A549 treated with Mapracorat at 1 μM for 4 hours (cell line): ENCODE measurements at places on chromosomes 3 and 15. TPM values are rescaled to one million over a fixed set of nuclear protein-coding genes. Genes with fewer than 3 reads are reported as not detected.

The C3orf20 gene
- 0.06 to 0.07 TPM in 2 of 5 replicates, not detected in the others for total RNA-seq

The ANKRD63 gene
- 0.15 to 0.40 TPM (median 0.32 TPM) in 4 of 5 replicates, not detected in the other for total RNA-seq

The ZNF620 gene
- total RNA-seq, result 1.4 to 1.8 TPM (median 1.5 TPM) in 5 replicates

The PCBP4 gene
- total RNA-seq, result 11.3 to 15.3 TPM (median 13.9 TPM) in 5 replicates

The CACNA1D gene
- 0.36 to 1.4 TPM (median 0.57 TPM) in 5 replicates for total RNA-seq

The MANF gene
- total RNA-seq, result 99.6 to 125 TPM (median 110 TPM) in 5 replicates

The ARID3B gene
- 2.8 to 3.3 TPM (median 3.0 TPM) in 5 replicates for total RNA-seq

The ZCWPW2 gene
- total RNA-seq, result not detected in 5 replicates

The STRIT1 gene
- total RNA-seq, result not detected in 5 replicates
